ENCODE measurements at places on chromosomes 7 and 10. TPM values are rescaled to one million over a fixed set of nuclear protein-coding genes. Genes with fewer than 3 reads are reported as not detected.

Gene FZD8
- total RNA-seq: 12.2 TPM

Gene PRRT4
- total RNA-seq: 7.2 TPM

Gene ODAD2
- total RNA-seq: 5.5 TPM

Gene UCN3
- total RNA-seq: not detected

Gene MLXIPL
- 0.69 TPM for total RNA-seq

Measured in diencephalon (tissue), 1 donor.